ENCODE measurements at places on chromosomes 12 and 14. TPM values are rescaled to one million over a fixed set of nuclear protein-coding genes. Genes with fewer than 3 reads are reported as not detected.

Gene LRCOL1
- not detected for total RNA-seq

Gene RNASE7
- total RNA-seq = not detected

Gene GRIN2B
- not detected for total RNA-seq

Gene ITGB7
- total RNA-seq = not detected

Gene PLEK2
- total RNA-seq = not detected

Gene PSME1
- 123 TPM for total RNA-seq

Gene ADCY4
- 0.94 TPM for total RNA-seq

Gene TCTN2
- 6.6 TPM for total RNA-seq

Gene REP15
- 1.2 TPM for total RNA-seq

Gene CD163L1
- total RNA-seq = not detected

Gene LRR1
- 5.7 TPM for total RNA-seq

Data from cardiac ventricle fibroblast (primary cell).